ENCODE measurements at places on chromosomes 16 and 17. TPM values are rescaled to one million over a fixed set of nuclear protein-coding genes. Genes with fewer than 3 reads are reported as not detected.

The TBC1D3E gene
- not detected for total RNA-seq

The ATP2A1 gene
- total RNA-seq = 1.2 TPM

The PRR35 gene
- not detected for total RNA-seq

The CIITA gene
- total RNA-seq = 24.3 TPM

The B4GALNT2 gene
- 0.03 TPM for total RNA-seq

The SPNS2 gene
- total RNA-seq = 0.53 TPM

Measured in activated naive CD4-positive, alpha-beta T cell treated with anti-CD3 and anti-CD28 coated beads, Interleukin-2, amount 10 ng/mL, durations not matched to agents 5 hours and 36 hours (primary cell).